ENCODE measurements at places on chromosomes 3 and 15.

- DNase-seq: peak; percentile 33
These were observed 19.7 kb downstream of the GPR171 start for GRCh38 chr3:151183265-151183671.

DNA sequence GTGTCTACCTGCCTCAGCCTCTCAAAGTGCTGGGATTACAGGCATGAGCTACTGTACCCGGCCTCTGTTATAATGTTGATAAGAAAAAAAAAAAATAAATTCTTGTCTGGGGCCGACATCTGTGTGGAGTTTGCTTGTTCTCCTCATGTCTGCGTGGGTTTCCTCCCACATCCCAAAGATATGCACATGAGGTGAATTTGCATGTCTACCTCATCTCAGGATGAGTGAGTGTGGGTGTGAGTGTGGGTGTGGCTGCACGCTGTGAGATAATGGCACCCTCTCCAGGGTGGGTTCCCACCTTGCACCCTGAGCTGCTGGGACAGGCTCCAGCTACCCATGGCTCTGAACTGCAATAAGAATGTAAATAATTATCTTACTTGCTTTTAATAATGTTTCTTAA is 25.9 kb upstream of the UACA start:
- DNase-seq: no peak

- DNase-seq: peak; percentile 75
These were observed 38.6 kb downstream of the BTLA start for GRCh38 chr3:112460519-112461195.

GRCh38 chr3:195120267-195120601 is 150.7 kb downstream of the XXYLT1 start:
- DNase-seq: no peak

DNA sequence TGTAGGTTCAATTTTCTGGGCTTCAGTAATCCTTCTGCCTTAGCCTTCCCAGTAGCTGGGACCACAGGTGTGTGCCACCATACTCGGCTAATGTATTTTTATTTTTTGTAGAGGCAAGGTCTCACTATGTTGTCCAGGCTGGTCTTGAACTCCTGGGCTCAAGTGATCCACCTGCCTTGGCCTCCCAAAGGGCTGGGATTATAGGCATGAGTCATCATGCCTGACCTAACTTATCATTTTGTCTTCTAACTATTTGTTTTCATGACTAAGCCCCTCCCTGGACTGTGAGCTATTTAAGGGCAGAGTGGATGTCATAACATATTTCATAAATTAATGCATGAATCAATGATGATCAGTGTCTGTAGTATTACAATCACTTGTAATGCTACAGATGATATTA is 56.1 kb upstream of the PIAS1 start:
- DNase-seq: no peak

GRCh38 chr3:71645140-71645539 is 61.6 kb upstream of the FOXP1 start:
- no peak for DNase-seq

- DNase-seq: no peak
These were observed 21.7 kb upstream of the LRTM1 start for GRCh38 chr3:54949491-54950044.

DNA sequence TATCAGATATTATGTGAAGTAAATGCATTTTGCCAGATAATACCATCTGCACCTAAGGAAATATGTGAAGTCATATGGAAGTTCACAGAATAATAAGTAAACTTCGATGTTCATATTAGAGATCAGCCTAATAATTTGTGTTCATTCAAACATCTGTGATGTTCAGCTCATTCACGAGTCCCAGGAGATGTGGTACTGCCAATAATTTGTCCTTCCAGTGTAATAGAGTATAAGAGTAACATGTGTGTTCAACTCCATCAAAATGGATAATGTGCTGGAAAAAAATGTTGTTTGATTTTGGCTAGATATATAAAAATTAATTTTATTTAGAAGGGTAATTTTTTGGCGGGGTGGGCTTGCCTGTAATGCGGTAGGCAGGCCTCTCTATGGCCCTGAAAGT is 75.4 kb upstream of the ARL6 start:
- no peak for DNase-seq

- no peak for DNase-seq
These were observed 22.3 kb downstream of the RNU5B-1 start for GRCh38 chr15:65326818-65327217.

- DNase-seq: no peak
These were observed 1.2 kb upstream of the BBX start for GRCh38 chr3:107521469-107522059.

- no peak for DNase-seq
These were observed 129.7 kb downstream of the PROS1 start for GRCh38 chr3:93843981-93844380.

DNA sequence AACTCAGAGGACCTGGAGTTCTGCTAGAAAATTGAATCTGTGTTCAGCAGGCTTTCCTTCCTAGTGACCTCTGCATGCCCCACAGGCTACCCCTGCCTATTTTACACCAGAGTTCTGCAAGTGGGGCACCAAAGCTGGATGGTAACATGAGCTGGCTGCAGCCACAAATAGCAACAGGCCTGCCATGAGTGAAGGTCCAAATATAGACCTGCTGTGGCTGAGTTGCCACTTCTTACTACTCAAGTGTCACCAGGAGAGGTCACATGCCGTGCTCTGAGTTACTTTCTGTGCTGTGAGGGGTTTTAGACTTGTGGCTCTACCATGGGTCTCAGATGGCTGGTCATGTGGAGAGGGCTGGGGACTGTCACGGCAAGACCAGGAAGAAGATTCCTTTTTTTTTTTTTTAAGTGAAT is at the start of gene FSD2:
Gene FSD2, minus strand, starts transcription at position 76 of the 413 bp plus-strand sequence. CDS start 18,679 bp downstream, outside the sequence.
- no peak for DNase-seq

GRCh38 chr3:183526838-183527427 is 28.6 kb downstream of the KLHL6 start:
- DNase-seq: no peak

- DNase-seq: peak; percentile 47
These were observed 229.9 kb downstream of the THRB start for GRCh38 chr3:24264748-24265158.

- no peak for DNase-seq
These were observed 75.7 kb downstream of the TRIM69 start for GRCh38 chr15:44812029-44812517.

- DNase-seq: no peak
These were observed 530.0 kb downstream of the EPHB1 start for GRCh38 chr3:135325096-135325495.

GRCh38 chr15:71512682-71513006 is 297.7 kb upstream of the NR2E3 start:
- DNase-seq: no peak
